Breast epithelium (tissue), 4 donors: ENCODE measurements at places on chromosomes 2 and 18. TPM values are rescaled to one million over a fixed set of nuclear protein-coding genes. Genes with fewer than 3 reads are reported as not detected.

GRCh38 chr18:9738266-9738969 lies 30.3 kb downstream of the RAB31 start:
- H3K36me3 ChIP-seq: no peaks in the 10 kb centered on the region
- DNase-seq: no peak
- H3K27me3 ChIP-seq: no peaks in the 10 kb centered on the region
- peaks cover 9% of the 10 kb centered on the region for H3K4me1 ChIP-seq
- H3K4me3 ChIP-seq: no peak overlapping the region

DNA sequence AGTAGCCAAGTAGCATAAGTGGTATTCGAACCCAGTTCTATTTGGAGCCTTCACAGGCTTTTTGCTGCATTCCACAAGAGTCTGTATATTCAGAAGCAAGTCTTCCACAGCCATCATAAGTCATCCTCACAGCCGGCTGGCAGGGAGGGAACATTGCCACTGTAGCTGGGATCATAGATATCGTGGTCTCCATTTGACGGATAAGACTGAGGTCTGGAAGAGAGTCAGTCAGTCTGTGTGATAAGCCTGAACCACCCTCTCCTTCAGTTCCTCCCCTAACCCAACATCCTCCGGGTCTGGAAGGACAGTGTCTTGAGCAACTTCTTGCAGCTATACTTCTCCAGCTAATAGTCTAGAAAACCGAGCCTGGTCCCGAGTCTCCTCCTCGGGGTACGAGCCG lies 17.0 kb upstream of the C1QL2 start:
- H3K36me3 ChIP-seq: no peaks in the 10 kb centered on the region
- no peak overlapping the region for H3K27ac ChIP-seq
- H3K4me3 ChIP-seq: no peak overlapping the region
- no peak for DNase-seq
- no peaks in the 10 kb centered on the region for H3K27me3 ChIP-seq

DNA sequence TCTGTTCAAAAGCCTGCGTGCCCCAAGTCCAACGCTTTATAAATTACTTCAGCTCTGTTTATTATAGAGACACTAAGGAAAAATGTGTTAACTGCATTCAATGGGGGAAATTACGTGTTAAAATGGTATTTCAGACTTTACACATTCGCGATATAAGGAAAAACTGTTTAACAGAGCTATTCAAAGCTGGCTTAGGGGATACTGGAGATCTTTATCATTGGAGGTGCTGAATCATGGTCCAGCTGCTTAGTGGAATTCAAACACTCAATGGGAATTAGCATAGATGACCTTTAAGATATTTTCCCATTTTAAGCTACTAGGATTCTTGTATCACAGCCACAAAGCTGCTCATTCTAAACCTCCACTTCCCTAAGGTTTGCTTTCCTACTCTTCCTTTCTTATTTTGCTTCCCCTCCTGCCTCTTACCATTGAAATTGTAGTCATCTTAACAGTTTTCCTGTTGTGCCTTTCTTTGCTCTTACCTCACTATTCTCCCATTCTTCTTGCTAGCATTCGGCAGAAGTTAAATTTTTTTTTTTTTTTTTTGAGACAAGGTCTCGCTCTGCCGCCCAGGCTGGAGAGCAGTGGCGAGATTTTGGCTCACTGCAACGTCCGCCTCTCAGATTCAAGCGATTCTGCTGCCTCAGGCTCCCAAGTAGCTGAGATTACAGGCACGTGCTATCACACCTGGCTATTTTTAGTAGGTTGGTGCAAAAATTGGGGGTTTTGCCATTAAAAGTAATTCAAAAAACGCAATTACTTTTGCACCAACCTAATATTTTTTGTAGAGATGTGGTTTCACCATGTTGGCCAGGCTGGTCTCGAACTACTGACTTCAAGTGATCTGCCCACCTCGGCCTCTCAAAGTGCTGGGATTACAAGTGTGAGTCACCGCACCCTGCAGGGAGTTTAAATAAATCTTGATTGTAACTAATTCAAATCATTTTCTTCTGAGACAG lies 6.5 kb downstream of the SULT6B1 start:
- no peak overlapping the region for H3K4me3 ChIP-seq
- no peaks in the 10 kb centered on the region for H3K27me3 ChIP-seq
- H3K27ac ChIP-seq: no peak overlapping the region
- H3K4me1 ChIP-seq: no peaks in the 10 kb centered on the region
- H3K36me3 ChIP-seq: no peaks in the 10 kb centered on the region

- no peak overlapping the region for H3K4me3 ChIP-seq
- no peak for DNase-seq
- no peaks in the 10 kb centered on the region for H3K27me3 ChIP-seq
- no peaks in the 10 kb centered on the region for H3K36me3 ChIP-seq
- H3K27ac ChIP-seq: no peak overlapping the region
- no peaks in the 10 kb centered on the region for H3K4me1 ChIP-seq
These were observed 14.6 kb upstream of the NAPG start for GRCh38 chr18:10511236-10511635.

DNA sequence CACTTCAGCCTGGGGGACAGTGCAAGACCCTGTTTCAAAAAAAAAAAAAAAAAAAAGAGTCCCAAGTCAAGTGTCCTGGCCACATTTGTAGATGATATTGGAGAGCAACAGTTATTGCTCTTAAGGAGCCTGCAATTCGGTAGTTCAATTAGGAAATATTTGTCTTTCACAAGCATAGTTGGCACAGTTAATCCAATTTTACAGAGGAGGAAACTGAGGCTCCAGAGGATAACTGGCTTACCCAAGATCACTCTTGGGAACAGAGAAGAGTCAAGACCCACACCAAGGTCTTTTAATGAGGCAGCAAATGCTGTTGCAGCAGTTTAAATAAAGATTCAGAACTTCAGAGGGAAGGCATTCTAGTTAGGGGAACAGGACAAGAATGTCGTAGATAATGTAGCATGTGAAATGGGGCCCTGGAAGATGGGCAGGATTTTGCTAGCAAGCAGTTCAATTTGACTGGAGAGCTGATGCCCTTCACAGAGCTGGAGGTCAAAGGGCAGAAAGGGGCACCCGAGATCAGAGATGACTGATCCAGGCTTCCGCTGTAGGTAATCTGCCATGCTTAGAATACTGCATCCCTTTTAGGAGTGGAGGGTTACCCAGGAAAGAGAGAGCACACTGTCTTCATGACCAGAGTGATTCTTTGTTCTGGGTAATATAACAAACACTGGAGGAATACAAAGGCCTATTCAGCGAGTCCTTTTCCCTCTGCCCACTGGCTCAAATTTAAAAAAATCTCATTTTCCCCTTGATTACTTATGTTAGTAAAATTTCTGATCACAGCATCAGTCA lies 3.0 kb downstream of the NPC1 start:
- no peak for DNase-seq
- peak overlapping the region; percentile 34 for H3K4me3 ChIP-seq
- H3K36me3 ChIP-seq: no peaks in the 10 kb centered on the region
- no peaks in the 10 kb centered on the region for H3K27me3 ChIP-seq
- H3K4me1 ChIP-seq: no peaks in the 10 kb centered on the region

DNA sequence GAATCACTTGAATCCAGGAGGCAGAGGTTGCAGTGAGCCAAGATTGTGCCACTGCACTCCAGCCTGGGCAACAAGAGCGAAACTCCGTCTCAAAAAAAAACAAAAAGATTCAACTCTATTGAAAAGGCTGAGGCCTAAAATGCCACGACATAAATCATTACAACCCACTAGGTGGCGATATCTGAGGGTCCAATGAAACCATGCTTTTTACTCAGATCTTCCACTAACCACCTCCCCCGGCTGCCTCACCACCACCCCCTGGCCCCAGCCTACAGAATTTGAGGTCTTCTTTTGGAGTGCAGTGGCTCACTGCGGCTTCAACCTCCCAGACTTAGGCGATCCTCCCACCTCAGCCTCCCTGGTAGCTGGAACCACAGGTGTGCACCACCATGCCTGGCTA lies 57.5 kb downstream of the AP1S3 start:
- H3K36me3 ChIP-seq: no peaks in the 10 kb centered on the region
- no peak overlapping the region for H3K4me3 ChIP-seq
- H3K27me3 ChIP-seq: no peaks in the 10 kb centered on the region
- no peaks in the 10 kb centered on the region for H3K4me1 ChIP-seq
- H3K27ac ChIP-seq: no peak overlapping the region

DNA sequence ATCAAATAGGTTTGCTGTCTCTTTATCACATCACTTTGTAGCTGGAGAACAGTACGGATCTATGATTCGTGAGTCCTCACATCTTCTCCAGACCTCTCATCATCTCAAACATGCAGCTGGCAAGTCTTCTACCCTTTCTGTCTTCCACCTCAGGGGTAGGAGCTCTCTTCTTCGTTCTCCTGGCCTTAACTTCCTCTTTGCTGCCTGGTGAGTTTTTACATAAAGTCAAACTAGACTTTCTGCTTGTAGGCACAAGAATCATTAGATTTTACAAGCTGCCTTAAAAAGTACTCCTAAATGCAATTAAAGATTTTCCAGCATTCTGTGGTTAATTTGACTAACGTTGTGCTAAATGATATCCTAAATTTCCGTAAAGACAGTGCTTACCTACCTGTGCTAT lies 43.7 kb upstream of the TANK start:
- H3K27ac ChIP-seq: no peak overlapping the region
- H3K4me1 ChIP-seq: no peaks in the 10 kb centered on the region
- H3K36me3 ChIP-seq: no peaks in the 10 kb centered on the region
- no peak overlapping the region for H3K4me3 ChIP-seq
- DNase-seq: no peak

DNA sequence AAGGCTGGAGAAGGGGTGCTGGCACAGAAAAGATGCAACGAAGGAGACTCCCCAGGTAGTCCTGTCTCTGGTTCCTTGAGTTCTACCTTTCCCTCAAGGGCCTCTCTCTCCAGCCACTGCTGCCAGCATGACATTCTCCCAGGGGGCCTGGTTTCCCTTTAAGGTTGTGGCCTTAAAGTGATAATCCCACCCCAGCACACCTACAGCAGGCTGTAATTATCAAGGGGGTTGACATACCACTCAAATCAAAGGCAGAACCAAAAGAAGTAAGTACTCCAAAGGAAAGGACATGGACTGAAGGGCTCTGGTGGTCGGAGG lies 127.4 kb upstream of the MSH6 start:
- DNase-seq: no peak
- no peak overlapping the region for H3K27ac ChIP-seq
- no peaks in the 10 kb centered on the region for H3K36me3 ChIP-seq
- no peak overlapping the region for H3K4me3 ChIP-seq
- no peaks in the 10 kb centered on the region for H3K27me3 ChIP-seq

GRCh38 chr18:44651918-44652572 lies 28.6 kb upstream of the SETBP1 start:
- H3K4me1 ChIP-seq: no peaks in the 10 kb centered on the region
- H3K27ac ChIP-seq: no peak overlapping the region

DNA sequence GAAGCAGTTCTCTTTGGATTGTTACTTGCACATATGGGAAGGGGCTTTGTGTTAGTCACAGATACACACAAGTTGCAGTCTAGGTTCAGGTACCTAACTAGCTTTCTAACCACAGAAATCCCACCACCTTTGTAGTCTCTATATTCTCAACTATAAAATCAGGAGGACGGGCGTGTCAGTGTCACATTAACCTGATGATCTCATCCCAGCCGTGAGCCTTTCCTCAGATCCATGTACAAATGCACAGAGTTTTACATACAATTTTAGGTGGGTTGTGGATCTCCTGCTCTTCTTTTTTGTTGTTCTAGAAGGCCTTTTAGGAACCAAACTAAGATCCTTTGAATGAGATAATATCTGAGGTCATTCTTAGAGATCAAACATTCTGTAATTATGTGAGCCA lies 94.0 kb downstream of the ZNF532 start:
- no peaks in the 10 kb centered on the region for H3K36me3 ChIP-seq
- H3K27ac ChIP-seq: no peak overlapping the region
- no peak overlapping the region for H3K4me3 ChIP-seq
- H3K4me1 ChIP-seq: no peaks in the 10 kb centered on the region
- DNase-seq: no peak

Gene GKN2
- total RNA-seq: not detected

Gene GAL3ST2
- total RNA-seq: 2.6 TPM

Gene EPAS1
- total RNA-seq: 229 TPM

Gene IRS1
- 22.3 TPM for total RNA-seq

Gene SCG2
- total RNA-seq: not detected

Gene DPP10
- total RNA-seq: 0.33 TPM

Gene GALR1
- under 0.01 TPM for total RNA-seq

Gene TP53I3
- 24.3 TPM for total RNA-seq

Gene ICA1L
- 9.5 TPM for total RNA-seq

Gene RBKS
- 2.9 TPM for total RNA-seq

Gene FAM237A
- not detected for total RNA-seq
